Naive thymus-derived CD8-positive, alpha-beta T cell (primary cell): ENCODE measurements at places on chromosomes 5 and 9. TPM values are rescaled to one million over a fixed set of nuclear protein-coding genes. Genes with fewer than 3 reads are reported as not detected.

Gene SGCD
- polyA plus RNA-seq, result 2.0 TPM

Gene MYO10
- polyA plus RNA-seq, result 0.02 TPM

Gene ACSL6
- 14.0 TPM for polyA plus RNA-seq

Gene GPX3
- 1.9 TPM for polyA plus RNA-seq

Gene KCNV2
- not detected for polyA plus RNA-seq

Gene CNTNAP3
- polyA plus RNA-seq, result not detected

Gene DCAF12
- polyA plus RNA-seq, result 14.8 TPM

Gene ZER1
- 34.7 TPM for polyA plus RNA-seq

Gene SLC6A7
- polyA plus RNA-seq, result not detected

Gene IFNA13
- not detected for polyA plus RNA-seq

Gene RASEF
- not detected for polyA plus RNA-seq

Gene PPP2R2B
- 17.9 TPM for polyA plus RNA-seq

Gene HTR4
- not detected for polyA plus RNA-seq

Gene BARHL1
- not detected for polyA plus RNA-seq
